ENCODE measurements at places on chromosomes 6 and 20. TPM values are rescaled to one million over a fixed set of nuclear protein-coding genes. Genes with fewer than 3 reads are reported as not detected.

DNA sequence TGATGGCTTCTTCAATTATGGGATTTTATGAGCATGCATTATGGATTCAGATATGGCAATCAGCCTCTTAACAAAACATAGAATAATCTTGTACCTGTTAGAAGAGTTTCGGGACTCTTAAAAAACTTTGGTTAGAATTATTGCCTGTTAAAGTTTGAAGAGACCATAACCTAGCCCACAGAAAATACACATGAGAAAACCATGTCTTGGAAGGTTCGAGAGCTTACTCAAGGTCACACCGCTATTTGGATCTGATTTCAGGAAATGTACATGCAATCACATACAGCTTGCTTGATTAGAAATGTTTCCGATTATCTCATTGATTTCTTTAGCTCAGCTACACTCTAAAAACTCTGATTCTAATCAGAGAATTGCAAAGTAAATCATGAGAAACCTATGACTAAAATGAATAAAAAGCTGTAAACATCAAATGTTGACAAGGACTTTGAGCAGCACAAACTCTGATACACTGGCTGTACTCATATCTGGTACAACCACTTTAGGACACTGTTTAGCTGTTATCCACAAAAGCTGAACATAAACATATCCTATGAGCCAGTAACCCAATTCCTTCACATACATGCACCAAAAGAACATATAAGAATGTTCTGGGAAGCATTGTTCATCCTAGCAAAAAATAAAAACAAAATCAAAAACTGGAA is 16.3 kb downstream of the STX7 start:
- no peak for DNase-seq

- no peak for DNase-seq
Measured at GRCh38 chr20:3863317-3863716, 16.7 kb downstream of the MAVS start.

The LAMA2 gene
- 3.8 TPM for total RNA-seq

DNA sequence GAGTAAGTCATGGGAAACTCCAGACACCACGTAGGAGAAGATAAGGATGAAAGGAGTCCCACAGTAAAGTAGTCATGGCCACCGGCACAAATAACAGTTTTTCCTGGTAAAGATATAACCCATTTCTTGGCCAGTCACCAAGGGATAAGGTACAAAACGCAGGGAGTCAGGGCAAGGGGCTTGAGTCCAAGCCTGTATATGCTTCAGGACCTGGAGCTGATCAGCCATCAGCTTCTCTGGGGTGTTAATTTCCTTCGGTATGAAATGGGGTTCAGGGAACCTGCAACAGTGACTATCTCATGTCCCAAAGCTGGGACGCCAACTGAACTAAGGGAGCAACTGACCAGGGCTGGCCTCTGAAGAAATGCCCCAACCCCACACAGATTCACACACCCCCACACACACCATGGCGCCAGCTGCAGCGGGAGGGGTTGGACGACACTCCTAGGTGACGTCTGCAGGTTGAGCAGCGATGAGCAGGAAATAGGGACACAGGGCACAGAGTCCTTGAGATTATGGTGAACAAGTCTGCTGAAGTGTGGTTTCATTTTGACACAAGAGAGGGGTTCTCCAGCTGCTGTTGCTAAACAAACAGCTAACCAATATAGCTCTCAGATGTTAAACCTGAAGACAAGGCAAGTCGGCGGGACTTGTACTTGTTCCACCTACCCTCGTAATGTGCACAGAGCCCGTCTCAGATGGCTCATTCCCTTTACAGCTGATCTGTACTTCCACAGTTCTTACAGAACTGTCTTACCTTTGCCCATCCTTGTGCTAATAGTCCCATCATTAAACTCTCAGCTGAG is 7.4 kb upstream of the ADTRP start:
- DNase-seq: no peak

DNA sequence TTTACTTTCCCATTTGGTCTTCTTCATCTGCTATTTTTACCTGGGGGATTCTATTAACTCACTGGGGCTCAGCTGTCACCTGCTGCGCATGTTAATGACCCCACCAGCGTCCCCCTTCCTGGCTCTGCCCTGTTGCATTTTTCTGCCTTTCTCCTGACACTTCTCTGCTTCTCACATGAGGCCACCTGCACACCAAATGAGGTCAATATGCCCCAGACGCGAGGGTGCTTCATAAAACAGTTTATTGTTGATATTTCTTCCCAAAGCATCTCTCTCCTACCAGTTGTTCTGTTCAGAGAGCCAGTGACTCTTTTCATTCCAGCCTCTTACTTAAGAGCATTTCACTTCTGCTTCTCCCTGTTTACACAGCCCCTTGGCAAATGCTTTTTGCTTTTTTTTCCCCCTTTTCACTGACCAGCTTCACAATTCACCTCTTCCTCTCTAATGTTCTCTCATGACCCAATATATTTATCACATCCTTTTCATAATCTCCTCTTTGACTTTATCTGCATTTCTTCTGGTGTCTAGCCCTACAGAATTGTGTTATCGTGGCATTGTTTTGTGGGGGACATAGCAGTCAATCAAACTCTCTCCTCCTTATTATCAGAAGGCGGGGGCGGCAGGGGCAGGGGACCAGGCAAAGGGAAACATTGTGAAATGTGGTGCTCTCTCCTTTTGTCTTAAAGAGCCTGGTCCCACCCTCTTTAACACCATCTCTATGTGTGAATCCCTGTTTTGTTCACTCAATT is 545.8 kb upstream of the CITED2 start:
- no peak for DNase-seq

All from M059J (cell line).